ENCODE measurements at places on chromosomes 11 and 22. TPM values are rescaled to one million over a fixed set of nuclear protein-coding genes. Genes with fewer than 3 reads are reported as not detected.

DNA sequence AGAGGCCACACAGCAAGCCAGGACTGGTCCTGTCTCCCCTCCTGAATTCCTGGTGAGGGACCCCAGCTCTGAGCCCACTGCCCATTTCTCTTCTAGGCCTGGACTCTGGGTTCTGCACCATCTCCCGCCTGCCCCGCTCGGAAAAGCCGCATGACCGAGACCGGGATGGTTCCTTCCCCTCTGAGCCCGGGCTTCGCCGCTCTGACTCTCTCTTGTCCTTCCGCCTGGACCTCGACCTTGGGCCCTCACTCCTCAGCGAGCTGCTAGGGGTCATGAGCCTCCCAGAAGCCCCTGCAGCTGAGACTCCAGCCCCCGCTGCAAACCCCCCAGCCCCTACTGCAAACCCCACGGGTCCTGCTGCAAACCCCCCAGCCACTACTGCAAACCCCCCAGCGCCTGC lies 7.7 kb downstream of the CDC42EP1 start:
- no peak for DNase-seq

Gene OR2D2
- polyA plus RNA-seq = not detected

GRCh38 chr11:47852053-47852452 lies 3.9 kb upstream of the NUP160 start:
- DNase-seq = no peak

Gene TTC36
- polyA plus RNA-seq = 1.3 TPM

GRCh38 chr11:29328961-29329441 lies 687.8 kb downstream of the KCNA4 start:
- peak; percentile 53 for DNase-seq

DNA sequence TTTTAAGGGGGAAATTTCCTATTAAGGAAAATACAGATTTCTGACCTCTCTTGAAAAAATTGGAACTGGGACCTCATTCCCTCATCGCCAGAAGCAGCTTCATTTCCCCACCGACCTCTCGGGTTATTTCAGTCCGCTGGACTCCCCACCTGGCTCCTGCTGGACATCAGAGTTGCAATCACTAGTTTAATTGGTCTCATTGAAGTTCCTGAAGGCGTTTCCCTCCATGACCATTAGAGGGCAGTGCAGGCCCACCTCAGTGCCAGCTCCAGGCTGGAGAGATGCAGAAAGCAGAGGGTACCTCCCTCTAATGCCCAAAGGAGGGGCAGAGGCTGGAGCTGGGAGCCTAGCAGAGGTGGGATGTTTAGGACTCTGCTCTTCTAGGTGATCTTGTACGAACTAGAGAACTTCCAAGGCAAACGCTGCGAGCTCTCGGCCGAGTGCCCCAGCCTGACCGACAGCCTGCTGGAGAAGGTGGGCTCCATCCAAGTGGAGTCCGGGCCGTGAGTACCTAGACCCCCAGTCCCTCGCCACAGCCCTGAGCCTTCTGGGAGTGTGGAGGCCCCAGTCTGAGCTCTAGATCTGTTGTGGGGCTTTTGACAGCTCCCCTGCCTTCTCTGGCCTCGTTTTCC lies 2.7 kb downstream of the CRYBB3 start:
- DNase-seq = peak; percentile 64

DNA sequence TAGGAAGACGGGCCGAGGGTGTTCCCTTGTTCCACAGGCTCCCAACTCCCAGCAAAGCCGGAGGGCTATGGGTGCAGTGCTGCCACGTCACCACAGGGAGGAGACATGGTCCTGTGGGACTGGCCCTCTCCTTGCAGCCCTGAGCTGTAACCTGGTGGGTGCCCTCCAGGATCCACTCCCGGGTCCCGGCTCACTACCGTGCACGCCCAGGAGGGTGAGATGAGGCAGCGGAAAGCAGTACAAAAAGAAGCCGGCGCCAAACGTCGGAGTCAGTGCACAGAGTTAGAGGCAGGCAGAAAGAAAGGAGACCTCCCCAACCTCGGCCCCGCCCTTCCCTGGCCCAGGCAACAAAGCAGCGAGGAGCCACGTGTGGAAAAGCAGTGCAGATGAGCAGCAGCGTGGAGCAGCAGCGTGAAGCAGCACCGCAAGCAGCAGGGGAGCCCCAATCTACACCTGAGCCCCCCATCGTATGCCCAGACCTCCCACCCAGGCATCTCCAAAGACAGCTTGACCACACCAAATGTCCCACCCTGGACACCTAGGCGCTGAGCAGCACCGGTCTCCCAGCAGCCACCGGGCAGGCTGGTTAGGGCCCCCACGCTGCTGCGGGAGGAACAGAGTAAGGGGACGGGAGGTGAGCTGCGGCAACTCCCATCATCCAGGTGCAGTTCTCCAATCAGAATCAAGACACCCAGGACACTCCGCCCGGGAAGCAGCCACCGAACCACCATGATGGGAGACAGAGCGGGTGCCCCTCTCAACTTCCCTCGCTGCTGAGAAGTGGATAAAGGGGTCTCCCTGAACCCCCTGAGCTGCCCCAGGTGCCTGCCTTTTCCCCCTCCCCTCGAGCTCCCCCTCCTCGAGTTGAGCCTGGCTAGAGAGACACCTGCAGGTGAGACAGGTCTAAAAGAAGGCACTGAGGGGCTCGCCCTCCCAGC lies 28.8 kb downstream of the IGSF9B start:
- no peak for DNase-seq

GRCh38 chr11:2217211-2218030 lies 45.8 kb upstream of the TH start:
- no peak for DNase-seq

DNA sequence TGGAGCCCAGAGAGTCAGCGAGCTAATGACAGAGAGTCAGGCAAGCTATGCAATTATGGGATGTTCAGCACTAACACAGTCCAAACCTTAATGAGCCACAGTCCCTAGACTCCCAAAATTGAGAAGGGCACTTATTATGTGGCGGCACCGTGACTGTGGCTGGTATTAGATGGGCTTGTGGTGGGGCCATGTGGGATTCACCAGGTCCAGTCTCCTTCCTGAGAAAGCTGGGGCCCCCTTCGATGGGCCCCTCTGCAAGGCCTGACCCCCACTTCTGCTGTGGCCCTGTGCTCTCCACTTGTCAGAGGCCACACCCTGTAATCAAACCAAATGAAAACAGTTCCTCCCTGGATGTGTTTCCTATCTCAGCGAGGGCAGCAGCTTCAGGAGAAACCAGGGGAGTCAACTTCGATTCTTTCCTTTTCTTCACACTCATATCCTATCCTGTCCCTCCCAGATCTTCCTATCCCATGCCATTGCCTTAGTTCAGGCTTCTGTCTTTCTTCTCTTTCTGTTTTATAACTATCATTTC lies 42.9 kb downstream of the INSC start:
- DNase-seq = no peak

- DNase-seq = no peak
Observed at GRCh38 chr11:14125529-14125928, 163.0 kb downstream of the SPON1 start.

DNA sequence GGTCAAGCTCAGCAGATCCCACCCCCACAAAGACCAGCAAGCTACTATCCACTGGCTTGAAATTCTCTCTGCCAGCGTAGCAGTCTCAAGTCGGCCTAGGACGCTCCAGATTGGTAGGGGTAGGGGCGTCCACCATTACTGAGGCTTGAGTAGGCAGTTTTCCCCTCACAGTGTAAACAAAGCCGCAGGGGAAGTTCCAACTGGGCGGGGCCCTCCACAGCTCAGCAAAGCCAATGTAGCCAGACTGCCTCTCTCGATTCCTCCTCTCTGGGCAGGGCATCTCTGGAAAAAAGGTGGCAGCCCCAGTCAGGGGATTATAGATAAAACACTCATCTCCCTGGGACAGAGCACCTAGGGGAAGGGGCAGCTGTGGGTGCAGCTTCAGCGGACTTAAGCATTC lies 1064.9 kb upstream of the TENM4 start:
- DNase-seq = no peak

GRCh38 chr11:2581931-2582350 lies 117.9 kb downstream of the KCNQ1OT1 start:
- no peak for DNase-seq

Gene MRGPRF
- polyA plus RNA-seq = 18.9 TPM

DNA sequence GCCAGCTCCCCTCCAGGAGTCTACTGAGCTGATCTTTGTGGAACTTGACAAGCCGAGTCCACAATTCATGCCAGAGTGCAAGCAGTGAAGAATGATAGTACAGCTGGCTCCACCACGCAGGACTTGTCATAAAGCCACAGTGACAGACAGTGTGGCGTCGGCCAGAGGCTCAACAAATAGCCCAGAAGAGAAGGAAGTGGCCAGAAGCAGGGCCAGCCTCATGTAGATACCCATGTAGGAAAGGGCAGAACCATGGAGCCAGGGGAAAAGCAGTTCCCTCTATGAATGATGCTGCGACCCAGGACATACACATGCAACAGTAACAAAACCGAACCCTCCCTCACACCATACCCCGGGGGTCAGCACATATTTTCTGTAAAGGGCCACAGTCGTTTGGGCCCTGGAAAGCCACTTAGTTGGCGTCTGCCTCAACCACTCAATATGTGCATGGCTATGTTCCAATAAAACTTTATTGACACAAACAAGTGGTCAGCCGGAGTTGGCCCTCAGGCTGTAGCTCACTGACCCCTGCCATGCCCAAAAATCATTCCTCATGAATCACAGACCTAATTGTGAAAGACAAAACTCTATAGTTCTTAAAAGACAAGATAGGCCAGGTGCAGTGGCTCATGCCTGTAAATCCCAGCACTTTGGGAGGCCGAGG lies 161.4 kb downstream of the BRD1 start:
- no peak for DNase-seq

Gene OVCH2
- 4.0 TPM for polyA plus RNA-seq

DNA sequence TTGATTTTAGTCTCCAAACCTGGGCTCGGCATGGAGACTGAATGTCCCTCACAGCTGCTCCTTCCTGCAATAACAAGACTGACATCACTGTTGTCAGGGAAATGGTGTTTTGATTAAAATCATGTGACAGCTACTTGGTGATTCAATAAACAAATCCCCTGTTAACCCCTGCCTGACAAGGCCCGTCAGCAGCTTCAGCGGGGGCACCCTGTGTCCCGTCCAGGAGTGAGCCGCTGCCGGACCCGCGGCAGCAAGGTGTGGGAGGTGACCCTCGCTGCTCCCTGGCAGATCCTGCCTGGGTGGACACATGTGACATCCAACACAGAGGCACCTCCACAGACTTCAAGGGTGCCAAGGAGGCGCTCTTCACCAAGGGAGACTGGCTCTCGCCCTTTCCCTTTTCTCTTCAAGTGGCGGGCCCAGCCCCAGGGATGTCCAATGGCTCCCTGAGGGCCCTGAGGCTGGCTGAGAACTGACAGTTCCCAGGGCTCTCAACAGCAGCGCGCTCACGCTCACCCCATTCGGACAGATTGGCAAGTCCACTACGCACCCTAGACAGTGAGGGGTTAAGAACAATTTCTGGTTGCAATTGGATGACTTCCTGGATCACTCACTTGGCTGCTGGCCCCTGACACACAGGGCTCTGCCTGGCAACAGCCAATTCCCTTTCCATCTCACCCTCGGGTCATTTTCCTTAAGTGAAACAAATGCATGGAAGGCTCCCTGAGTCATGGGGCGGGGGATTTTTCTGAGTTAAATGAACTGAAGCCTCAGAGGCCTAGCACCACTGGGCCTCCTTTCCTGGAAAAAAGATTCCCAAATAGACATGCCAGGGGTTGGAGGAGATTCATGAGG lies 30.7 kb downstream of the PPP2R1B start:
- peak; percentile 91 for DNase-seq

Gene OR51I1
- polyA plus RNA-seq = not detected

Gene CYP2D6
- polyA plus RNA-seq = 6.2 TPM

DNA sequence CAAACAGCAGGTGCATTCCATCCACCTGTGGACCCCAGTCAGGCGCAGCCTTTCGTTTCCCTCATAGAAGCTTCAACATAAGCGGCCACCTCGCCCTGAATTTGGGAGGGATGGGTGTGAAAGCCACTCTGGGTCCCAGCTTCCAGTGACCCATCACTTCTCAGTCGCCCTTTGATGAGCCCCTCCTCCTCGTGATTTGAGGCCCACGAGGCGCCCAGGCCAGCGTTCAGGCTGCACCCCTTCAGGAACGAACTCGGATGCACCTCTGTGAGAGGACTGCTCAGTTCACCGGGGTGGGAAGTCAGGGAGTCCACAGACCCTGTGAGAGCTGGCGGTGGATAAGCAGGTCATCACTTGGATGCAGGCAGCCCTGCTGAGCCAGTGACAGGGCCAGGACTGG lies 1118.2 kb downstream of the BRD1 start:
- DNase-seq = no peak

- no peak for DNase-seq
Observed at GRCh38 chr11:96288915-96289314, 54.1 kb downstream of the MAML2 start.

DNA sequence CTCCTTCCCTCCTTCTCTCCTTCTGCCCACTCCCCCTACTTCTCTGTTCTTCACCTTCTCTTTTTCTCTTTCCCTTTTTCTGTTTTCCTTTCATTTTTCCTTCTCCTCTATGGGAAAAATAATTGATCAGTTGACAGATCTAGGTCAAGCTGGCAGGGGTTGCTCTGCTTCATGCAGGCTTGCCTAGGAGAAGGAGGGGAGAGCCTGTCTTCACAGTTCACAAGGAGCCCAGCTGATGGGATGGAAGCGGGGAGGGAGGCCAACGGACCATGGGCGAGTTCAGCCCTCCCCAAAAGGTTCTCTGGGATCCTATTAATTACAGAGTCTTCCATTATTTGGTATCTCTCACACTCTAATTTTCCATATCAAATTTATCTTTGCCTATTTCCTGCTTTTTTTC lies 5.5 kb downstream of the NTM start:
- no peak for DNase-seq

- DNase-seq = no peak
Observed at GRCh38 chr11:73921180-73921579, 29.6 kb upstream of the DNAJB13 start.

DNA sequence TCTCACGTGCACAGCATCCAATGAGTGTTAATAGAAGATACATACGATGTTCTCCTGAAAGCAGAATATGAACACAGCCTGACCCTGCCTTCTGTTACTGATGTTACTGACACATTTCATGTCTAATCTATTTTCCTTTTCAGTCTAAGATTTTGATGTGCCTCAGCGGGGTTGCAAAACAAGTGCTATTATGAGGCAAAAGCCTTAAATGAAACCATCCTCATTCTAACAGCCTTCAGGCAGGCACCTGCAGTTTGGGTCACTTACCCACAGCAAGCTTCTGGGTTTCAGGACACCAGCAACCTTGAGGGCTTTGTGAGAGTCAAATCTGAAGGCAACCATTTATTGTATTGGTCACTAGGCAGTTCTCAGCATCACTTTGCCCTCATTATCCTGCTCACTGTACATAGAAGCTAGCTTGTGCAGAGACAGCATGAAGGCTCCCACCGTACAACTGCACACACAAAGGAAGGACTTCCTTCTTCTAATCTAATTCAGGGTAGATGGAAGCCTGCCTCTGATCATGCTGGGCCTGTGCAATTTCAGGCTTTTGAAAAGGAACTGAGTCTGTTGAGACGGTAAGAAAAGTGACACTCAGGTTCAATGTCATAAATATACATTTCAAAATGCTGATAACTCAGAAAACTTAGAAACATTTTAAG lies 183.2 kb upstream of the PITPNB start:
- DNase-seq = no peak

DNA sequence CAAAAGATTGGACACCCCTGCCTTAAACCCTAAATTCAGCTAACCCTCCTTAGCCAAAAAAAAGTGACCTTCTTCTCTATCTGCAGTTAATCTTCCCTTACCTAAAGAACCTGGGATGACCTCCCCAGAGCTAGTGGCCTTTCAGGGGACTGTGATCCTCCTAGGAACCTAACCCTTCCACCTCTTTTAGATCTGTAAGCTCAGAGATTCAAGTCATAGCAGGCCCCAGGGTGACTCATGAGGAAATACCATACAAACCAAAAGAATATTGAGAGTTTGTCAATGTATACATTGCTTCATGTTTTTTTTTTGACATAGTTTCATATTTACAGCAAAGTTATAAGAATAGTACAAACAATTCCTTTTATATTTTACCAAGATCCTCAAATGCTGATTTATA lies 38.3 kb upstream of the CXCR5 start:
- no peak for DNase-seq

Gene C1QTNF4
- 5.8 TPM for polyA plus RNA-seq
